Stimulated activated CD4-positive, alpha-beta T cell treated with anti-CD3 and anti-CD28 coated beads, Interleukin-12 subunit alpha, Interleukin-12 subunit beta, amount 100 ng/mL, for 48 hours (primary cell): ENCODE measurements at places on chromosomes 12 and 14.

- DNase-seq = no peak
Observed at GRCh38 chr12:131047789-131048610, 94.3 kb downstream of the ADGRD1 start.

GRCh38 chr12:56631790-56632700 is 1.9 kb upstream of the BAZ2A start:
- peak; percentile 55 for DNase-seq

DNA sequence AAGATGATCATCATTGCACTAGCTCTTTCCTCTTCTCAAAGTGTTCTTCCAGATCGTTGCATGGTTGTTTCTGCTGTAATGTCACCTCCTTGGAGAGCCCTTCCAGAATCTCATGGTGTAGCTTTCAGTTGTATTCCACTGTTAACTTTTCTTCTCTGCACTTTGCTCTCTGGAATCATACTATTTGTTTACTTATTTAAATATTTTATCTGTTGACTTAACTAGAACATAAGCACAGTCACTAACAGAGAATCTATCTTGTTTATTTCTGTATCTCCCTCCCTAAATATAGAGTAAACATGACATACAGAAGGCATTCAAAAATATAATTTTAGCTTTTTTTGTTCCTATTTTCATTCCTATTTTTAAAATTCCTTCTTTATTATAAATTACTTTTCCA is 11.8 kb downstream of the LIN7A start:
- DNase-seq = no peak

DNA sequence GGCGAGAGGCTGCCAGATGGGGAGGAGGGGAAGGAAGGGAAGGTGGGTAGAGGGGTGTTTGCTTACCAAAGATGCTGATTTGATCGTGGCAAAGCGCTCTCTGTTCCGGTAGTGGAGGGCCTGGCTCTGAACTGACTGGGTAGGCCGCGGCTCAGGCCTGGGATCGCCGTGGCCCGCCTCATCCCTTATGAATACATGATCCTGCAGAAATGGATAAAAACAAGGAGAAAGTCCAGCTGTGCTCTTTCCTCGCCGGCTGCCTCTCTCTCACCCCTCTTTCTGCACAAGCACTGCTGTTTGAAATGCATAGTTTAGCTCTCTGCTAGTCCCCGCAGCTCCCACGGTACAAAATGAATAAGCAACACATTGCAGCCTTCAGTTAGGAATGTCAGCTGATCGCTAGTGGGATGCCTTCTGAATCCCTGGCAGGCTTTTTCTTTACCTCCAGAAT is 53.8 kb downstream of the PEBP1 start:
- no peak for DNase-seq

DNA sequence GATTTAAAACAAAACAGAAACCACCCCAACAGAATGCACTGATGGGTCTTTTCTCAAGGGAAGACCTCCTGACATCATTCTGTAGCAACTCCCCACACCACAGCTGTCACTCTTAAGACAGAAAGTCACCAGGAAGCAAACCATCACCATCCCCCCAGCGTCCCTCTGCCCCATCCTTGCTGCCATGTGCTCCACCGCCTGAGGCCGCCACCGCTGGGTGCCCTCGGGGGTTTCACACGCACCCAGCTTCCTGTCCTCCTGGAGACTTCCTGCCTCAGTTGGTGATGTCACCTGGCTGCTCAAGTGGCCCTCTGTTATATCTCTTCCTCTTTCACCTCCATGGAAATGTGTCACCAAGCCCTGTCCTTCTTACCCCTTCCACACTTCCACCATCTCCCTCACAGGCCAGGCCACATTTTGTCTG is 71.4 kb upstream of the GPR68 start:
- peak; percentile 65 for DNase-seq
